HCT116 (cell line): ENCODE measurements at places on chromosomes 1 and 21. TPM values are rescaled to one million over a fixed set of nuclear protein-coding genes. Genes with fewer than 3 reads are reported as not detected.
A peak's percentile ranks its signal among the peaks of the same experiment; 100 is the strongest.

DNA sequence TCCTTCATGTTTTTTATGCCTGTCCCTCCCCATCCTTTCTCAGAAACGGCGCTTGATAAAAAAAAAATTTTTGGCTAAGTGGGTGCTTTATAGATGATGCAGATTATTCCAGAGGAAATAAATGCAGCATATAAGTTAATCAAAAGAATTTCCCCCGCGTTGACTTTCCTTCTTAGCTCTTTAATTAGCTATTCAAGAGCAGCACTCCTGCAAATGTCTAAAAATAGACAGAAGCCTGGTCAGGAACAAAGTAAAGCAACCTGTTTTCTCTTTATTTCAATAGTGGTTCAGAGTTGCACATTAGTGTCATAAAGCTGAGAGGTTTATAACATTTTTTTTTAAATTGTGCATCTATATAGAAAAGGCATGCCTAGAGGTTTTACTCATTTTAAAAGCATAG is 439.5 kb upstream of the LRRC7 start:
- DNase-seq: no peak

- no peak for DNase-seq
Measured at GRCh38 chr1:229769006-229769405, 143.0 kb downstream of the URB2 start.

Gene AUNIP
- 12.1 TPM for total RNA-seq

GRCh38 chr1:22754106-22754768 is 43.6 kb downstream of the EPHB2 start:
- no peak for DNase-seq

DNA sequence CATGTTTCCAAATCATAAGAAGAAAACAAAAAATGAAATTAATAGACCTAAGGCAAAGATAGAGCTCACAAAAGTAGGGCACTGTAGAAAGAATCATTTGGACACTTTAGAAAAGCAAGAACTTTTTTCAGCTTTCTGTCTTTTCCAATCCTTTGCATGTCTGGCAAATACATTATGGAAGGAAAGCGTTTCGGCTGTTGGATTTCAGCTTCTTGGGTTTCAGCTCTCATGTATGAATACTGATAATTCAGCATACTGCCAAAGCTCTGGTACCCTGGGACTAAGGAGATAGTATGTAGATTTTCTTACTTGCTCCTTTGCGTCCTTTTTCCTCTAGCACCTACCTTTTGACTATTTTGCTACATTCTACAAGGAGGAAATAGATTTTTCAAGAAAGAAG is 375.9 kb downstream of the BRINP3 start:
- no peak for DNase-seq

Gene PRRX1
- 0.37 TPM for total RNA-seq

Gene HSD3B2
- total RNA-seq: 1.4 TPM

DNA sequence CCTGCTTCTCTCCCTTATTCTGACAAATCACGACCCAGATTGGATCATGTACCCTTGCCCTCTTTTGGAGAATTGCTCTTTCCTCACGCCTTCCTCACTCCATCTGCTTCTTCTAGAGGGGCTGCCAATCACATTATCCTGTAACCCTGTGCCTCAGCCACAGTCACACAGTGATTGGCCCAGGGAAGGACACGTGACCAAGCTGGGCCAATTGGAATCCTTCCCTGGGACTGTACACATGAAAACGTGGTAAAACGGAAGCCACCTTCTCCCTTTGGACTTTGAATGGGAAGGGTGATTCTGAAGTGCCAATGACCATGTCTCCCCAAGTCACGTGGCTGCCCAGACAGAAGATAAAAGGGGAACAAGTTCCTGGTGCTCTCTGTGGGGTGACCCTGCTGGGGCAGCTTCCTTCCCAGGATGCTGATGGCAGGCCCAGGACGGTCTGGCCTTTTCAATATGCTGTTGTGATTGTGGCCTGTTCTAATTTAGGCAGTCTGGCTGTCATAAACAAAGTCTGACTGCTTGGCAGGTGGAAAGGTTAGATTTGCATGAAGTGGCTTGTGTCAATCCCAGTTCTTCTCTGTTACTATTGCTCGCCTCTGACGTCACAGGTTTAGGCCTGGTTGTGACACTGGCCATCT is 92.9 kb downstream of the UBIAD1 start:
- DNase-seq: no peak

DNA sequence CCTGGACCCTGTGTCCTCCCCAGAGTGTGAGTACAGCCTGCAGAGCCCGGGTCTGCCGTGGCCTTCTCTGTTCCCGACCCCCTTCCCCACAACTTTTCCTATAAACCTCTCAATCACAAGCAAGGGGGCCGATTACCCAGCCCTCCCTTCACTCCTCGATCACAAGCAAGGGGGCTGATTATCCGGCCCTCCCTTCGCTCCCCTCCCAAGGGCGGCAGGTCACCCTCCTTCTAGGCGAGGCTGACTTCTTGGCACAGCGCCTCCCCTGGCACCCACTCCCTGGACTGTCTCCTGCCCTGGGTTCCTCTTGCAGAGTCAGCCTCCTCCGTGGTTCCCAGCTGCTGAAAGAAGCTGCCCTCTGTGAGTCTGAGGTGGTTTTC is 12.3 kb upstream of the LDLRAP1 start:
- DNase-seq: no peak

DNA sequence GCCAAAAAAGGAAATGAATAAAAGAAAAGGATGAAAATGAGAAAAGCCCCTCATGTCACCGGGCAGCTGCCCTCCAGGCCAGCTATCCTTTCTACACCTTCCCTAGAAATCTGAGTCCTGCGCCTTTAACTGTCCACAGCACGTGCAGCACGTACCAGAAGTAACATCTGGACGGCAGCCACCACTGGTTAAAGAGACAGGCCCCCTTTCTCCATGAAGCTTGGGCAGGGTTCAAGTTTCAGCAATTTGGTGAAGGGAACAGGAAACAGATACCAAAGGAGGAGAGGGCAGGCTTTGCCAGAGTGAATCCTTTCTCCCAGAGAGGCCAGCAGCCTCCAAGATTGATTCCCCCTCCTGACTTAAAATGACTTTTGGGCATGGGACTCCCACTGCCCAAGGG is 3.6 kb upstream of the KIAA2013 start:
- DNase-seq: no peak

- no peak for DNase-seq
Measured at GRCh38 chr1:112983537-112984131, 27.6 kb upstream of the SLC16A1 start.

Gene DENND2C
- total RNA-seq: 3.6 TPM

Gene ZNF593OS
- total RNA-seq: not detected

Gene TRABD2B
- total RNA-seq: 0.05 TPM

DNA sequence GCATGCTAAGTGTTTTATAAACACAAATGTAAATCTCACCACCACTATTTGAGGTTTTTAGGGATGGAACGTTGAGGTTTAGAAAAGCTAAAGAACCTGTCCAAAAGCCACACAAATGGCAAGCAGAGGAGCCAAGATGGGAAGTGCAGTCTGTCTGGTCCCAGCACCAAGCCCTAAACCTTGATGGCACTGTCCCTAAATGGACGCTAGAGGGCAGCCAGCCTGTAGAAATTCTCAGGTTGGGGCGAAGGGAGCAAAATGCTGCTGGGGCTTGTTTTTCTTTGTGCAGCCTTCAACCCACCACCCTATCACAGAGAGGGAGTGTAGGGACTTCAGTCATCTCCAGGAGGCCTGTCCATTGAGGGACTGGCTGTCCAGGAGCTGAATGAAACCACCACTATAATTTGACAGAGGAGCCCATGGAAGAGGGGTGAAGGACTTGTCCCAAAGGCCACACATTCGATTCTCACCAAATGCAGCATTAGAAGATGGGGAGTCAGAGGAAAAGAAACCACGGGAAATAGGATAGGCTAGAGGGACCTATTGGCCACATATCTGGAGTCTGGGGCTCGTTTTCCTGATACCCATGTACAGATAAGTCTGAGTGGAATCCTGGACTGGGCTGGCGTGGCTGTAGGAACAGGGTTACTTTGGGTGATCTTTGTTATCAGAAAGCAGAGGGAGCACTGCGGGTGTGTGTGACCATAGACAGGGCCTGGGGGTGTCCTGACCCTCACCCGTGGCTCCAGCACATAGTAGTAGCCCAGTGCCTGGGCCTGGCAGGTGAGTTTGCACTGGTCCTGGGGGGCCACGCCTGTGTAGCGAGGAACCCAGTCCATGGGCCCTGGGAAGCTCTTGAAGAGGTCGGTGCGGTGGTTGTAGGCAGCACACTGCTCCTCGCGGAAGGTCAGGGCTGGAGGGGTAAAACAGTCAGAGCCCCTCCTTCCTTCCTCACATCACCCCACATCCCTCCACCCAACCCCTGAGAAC is 6.1 kb downstream of the ADAMTS4 start:
- peak; percentile 54 for DNase-seq

DNA sequence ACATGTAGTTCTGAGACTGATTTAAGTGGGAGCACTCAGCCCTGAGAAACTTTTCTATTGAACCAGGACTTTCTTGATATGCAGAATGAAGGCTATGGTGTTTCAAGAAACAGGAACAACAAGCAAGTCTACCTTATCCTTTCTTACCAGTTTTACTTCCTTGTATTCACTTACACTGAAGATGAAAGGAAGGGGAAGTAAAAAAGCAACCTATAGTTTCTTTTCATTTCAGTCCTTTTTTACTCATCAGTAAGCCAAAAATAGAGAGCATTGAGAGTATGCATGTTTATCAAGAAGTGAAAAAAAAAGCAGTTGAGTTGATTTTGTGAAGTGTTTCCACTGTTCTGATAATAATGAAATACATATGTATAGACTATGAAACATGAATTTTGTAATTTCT is 1010.3 kb downstream of the AMY1C start:
- DNase-seq: no peak

GRCh38 chr1:18511874-18512150 is 31.1 kb downstream of the KLHDC7A start:
- no peak for DNase-seq

Gene OR10J1
- not detected for total RNA-seq

- DNase-seq: peak; percentile 93
Measured at GRCh38 chr1:153626904-153627714, at the start of gene S100A13. Gene S100A13, minus strand, starts transcription at chr1:153627505. Its CDS starts 1,033 bp downstream, at chr1:153626472.
